NCI-H2081 (cell line): ENCODE measurements at places on chromosomes 6 and 20.

DNA sequence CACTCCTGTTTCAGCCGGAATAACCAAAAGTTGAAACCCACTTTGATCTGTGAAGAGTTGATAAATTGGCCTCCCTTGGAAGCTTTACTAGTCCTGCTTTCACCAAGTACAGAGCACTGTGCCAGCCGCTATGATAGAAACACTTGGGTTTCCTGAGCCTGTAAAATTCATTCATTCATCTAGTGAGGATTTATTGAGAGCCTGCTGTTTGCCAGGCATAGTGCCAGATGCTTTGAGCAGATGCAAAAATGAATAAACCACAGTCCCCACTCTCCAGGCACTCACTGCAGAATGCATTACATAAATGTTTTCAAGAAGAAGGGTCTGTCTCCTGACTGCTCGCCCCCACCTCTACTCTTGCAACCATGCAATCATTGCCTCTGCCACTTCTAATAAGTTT, 25.3 kb upstream of the TMEM217 start:
- peak; percentile 13 for DNase-seq

- no peak for DNase-seq
Measured at GRCh38 chr20:37278966-37279590, 10.4 kb upstream of the MANBAL start.

DNA sequence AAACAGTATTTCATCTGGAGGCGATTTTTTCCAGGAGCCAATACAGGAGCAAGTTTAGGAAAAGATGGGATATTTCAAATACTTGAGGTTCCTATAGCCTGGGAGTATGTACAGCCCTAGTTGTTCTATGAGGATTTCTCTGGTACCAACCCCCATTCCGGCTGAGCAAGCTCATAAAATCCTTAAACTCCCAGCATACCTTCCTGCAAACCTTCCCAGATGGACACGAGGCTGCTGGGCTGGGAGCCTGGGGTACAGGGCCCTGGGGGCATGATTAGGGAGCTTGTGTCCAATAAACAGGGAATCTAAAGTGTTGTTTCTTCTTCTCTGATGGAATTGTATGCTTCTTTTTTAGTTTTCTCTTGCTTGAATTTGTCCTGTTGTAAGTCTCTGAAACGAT, 1.5 kb downstream of the PRRC2A start:
- DNase-seq = peak; percentile 17

DNA sequence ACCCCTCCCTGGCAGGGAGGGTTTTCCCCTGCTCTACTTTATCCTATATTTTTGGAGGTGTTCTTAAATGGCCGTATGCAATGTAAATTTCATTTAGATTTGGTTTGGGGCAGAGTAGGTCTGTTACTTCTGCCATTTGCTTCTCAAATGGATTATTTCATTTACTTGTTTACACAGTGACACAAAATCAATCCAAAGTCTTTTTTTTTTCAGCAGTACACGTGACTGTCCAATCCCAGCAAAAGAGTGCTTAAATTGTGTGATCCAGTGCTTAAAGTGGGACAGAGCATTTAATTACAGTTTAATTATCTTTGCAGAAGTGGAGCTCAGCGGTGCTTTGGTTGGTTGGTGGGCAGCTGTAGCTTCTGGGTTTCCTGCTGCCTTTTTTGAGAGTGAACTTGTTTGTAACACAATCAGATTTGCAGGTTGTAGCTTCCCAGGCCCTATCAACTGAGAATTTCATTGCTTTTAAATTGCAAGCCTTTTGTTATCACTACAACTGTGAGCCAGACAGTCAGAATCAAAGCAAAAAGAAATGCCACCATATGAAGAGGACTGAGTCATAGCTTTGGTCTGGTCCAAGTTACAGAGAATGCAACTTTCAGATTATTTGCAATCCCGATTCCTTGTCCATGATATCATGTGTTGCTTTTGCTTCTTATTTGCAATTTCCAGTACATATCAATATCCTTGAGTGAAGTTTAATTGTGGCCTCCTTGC, 216.9 kb downstream of the DOK5 start:
- no peak for DNase-seq

DNA sequence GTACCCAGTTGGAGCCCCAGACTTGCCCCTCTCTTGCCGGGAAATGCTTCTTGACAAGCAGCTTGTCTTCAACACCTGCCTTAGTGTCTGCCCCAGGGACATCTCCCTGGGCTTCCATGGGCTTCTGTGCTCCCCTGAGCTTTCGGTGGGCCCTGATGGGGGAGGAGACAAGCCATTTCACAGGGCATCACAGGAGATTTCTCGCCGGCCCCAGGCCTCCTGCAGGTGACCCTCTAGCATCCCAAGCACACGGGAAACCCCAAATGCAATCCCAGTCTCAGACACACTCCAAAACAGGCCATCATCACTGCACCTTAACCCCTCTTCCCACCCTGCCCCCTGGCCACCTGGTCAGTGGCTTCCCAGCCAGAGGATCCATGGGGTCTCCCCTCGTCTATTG, 74.5 kb downstream of the JPH2 start:
- DNase-seq = no peak

DNA sequence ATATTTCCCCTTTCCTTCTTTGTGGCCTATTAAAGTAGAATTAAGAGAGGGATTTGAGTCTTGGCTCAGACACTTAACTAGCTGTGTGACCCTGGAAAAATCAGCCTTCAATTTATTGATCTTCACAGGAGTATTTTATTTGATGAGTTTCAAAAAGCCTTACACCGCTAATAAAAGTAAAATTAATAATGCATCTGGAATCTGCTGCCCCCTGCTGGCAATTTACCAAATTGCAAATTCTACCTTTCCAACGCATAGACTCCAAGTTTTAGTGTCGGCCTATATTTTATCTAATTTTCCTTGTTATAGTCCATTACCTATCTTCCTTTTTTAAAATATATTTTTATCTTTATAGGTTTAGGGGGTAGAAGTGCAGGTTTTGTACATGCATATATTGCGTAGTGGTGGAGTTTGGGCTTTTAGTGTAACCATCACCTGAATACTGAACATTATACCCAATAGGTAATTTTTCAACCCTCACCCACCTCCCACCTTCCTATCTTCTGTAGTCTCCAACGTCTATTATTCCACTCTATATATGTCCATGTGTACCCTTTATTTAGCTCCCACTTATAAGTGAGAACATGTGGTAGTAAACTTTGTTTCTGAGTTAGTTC, 46.3 kb downstream of the GOPC start:
- peak; percentile 13 for DNase-seq

- no peak for DNase-seq
Measured at GRCh38 chr6:128474481-128474880, 45.9 kb downstream of the PTPRK start.

DNA sequence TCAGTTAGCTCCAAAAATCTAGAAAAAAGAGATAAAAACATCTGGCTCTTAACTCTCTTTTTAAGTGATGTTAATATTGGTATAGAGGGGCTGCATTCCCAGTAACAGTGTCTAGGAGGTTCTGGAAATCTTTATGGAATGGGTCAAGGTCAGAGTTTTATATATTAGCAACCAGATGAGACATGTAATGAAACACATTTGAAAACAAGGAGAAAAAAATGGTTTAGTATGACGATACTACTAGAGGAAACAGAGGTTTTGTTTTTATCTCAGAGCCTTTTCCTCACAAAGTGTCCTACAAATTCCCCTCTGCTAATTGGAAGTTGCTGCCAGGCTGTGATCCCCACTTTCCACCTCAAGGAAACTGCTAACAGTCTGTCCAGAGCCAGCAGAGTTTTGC, 100.6 kb upstream of the ISM1 start:
- DNase-seq = no peak

- DNase-seq = no peak
Measured at GRCh38 chr6:12165722-12166280, 124.4 kb upstream of the EDN1 start.

DNA sequence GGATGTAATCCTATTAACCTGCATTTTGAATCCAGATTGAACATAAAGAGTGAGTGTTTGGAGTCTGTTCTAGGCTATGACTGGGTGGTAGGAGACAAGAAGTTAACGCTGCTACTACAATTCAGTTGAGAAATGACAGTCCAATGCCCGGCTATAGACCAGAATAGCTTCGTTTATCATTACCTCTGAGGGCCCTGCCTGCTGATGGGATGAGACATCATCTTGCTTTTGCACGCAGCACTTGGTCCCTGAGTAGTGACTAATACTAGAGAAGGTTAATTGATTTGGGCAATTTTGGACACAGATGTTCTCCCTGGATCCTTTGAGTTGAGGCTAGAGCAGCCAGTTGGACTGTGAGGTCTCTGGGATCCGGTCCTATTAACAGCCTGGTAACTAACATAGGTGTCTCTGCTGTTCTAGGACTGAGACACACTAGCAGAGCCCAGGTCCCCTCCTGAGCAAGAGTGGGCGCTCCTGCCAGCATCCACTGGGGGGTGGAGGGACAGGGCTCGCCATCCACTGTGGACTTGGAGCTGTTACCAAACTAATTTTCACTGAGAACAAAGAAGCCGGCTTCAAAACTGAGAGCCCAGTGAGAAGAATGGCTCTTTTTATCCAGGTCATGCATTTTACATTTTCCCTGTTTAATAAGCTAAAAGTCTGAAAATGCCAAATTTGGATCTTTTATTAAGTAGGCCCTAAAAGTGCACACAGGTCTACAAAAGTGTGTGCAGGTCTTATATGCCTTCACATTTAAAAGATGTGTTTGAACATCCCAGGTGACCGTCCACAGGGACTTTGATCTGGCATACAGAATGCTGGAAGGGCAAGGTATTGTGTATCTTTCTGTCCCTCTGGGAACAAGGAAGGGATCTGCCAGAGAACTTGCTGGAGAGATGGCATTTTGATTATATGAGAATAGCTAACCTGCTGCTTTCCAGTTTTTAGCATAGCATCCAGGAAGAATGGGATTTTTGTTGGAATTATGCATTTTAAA, 212.5 kb downstream of the CDH4 start:
- no peak for DNase-seq

- no peak for DNase-seq
Measured at GRCh38 chr20:59299945-59300332, 472 bp upstream of the EDN3 start.

- DNase-seq = no peak
Measured at GRCh38 chr20:58398254-58398653, 9.2 kb downstream of the VAPB start.

DNA sequence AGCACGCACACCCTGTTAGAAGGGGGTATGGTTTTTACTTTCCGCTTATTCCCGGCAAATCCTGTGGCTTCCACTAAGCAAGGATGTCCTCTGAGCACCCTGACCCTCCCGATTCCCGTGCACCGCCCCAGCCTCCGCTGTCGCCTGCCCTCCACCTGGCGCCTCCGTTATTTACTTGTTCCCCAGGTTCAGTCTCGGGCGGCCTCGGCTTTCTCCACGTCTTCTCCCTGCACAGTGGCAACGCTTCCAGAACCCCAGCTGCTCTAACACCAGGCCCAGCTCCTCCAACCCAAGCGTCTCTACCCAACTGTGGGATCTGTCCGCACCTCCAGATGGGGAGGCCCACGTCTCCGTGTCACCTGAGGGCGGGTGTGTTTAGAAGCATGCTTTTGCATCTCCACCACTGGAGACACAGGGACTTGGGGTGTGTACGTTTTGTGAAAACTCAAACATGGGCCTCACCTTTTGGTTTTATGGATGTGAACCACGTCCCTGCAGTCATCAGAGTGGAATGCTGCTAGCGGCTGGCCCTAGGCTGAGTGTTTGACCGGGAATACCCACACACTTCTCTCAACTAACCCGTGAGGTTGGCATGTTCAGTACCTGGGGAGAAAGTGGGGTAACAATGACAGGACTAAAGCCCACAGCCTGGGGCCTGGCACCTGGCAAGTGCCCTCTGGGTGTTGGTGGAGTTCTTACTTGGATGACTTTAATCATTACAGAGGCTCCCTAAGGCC, 79.9 kb downstream of the THBS2 start:
- no peak for DNase-seq

GRCh38 chr6:32111424-32112066, 2.4 kb upstream of the TNXB start:
- DNase-seq = no peak

DNA sequence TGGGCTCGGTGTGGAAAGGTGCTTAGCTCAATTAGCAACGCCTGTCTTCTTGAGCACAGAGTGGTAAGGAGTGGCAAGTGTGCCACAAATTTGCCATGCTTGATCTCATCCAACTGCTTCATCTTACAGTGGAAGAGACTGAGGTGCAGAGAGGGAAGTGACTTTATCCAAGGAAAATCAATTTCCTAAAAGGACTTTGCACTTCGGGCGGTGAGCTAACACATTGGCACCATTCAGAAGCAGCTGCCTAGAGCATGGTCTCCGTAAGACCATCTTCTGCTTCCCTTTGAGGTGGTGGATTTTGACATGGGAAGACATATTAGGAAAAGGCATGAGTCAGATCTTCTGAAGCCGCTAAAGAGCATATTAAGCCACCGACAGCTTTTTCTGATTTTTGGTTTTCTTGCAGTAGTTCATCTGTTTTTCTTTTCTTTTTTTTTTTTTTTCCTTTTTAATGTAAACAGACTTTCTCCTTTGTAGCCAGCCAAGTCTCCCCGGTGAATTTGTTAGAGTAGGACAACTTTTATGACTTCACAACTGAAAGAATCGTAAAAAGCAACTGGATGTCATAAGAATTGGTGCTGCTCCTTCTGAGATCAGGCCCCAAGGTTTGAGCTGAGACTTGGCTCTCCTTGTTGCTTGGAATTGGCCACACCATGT, 273.2 kb downstream of the CDC5L start:
- no peak for DNase-seq

DNA sequence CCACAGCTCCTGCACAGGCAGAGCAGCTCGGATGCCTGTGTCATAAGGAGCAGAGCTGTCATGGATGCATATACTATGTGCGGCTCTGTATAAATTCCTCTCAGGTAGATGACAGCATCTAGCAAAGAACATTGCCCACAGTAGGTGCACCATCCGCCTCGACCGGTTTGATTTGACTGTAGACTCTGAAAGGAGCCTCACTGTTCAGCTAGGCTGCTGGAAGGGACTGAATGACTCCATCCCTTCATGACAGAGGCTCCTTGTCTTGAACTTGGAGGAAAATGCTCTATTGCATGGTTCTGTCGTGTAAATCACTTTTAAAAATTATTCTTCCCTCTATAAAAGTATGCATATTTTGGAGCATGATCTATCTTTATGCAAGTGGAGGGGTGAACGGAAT, 128.8 kb upstream of the QKI start:
- DNase-seq = no peak

DNA sequence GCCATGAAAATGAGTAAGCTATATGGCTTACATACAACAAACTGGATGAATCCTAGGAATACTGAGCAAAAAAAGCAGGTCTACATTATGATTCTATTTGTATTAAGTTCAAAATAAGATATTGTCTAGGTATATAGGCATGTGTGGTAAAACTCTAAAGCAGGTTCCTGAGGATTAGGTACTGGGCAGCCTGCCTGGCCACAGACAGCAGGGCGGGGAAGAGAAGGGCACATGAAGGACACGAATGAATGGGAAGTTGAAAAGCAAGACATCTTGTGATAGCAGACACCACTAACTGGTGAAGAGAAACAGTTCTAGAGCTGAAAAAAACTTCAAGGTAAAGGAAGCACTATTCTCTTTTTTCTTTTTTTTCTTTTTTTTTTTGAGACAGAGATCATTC, 72.6 kb upstream of the SLC4A11 start:
- no peak for DNase-seq

- no peak for DNase-seq
Measured at GRCh38 chr6:110239526-110240274, 59.5 kb downstream of the CDC40 start.

- no peak for DNase-seq
Measured at GRCh38 chr6:116616737-116617053, 416 bp downstream of the RSPH4A start.
